HuH-7 (cell line): ENCODE measurements at places on chromosomes 1 and 21.

DNA sequence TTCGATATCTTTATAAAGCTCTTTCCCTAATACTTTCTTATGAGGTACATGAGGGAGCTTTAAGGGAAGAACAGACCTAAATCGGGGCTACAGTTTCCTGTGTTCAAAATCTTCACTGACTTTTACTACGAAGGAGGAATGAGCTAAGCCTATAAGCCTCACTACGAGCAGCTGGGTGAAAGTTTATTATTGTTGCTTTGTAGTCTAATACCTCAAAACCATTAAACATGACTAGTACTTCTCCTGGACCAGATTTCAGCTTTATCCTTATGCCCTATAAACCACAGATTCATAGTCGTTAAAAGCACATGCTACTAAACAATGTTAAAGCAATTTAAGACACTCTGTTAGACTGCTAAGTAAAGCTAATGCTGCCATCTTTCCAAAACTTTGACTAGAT, 30.2 kb downstream of the NDC1 start:
- DNase-seq: no peak

DNA sequence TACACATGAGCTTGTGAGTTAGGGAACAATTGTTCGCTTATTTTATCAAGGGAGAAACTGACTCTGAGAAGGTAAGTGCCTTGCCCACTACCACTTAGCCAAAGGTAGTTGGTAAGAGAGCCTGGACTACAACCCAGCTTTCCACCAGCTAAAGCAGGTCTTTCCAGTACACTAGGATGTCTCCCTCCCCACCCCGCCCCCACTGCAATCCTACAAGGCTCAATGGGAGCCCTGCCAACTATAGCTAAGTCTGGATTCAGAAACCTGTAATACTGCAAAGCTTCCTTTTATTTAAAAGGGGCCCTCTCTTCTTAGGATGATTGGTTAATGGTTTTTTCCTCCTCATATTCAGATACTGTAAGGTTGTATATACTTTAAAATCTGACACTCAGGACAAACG, 102.0 kb upstream of the C8B start:
- DNase-seq: no peak

DNA sequence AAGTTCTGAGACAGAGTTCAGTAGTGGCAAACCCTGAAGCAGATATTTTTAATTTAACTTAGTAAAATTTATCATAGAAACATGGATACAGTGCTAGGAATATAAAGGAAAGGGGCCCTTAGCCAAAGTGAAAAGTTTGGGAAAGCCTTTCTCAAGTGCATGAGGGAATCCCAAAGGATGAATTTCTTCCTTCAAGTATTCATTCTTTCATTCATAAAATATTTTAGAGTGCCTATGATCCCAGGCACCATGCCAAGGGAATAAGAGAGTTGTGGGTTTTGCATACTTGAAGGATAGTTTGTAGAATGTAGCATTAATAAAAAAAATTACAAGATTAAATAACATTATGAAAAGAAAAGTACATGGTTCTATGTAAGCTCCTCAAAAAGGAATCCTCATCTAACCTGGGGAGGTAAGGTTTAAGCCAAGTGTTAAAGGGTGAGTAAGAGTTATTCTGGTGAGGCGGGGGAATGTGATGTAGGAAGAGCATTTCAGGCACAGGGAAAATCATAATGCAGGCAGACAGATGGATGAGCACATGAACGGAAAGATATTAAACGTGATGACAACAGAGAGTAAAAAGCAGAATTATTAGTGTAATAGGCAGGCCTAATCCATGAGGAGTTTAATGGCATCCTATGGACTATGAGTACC, 40.4 kb upstream of the NTNG1 start:
- no peak for DNase-seq

DNA sequence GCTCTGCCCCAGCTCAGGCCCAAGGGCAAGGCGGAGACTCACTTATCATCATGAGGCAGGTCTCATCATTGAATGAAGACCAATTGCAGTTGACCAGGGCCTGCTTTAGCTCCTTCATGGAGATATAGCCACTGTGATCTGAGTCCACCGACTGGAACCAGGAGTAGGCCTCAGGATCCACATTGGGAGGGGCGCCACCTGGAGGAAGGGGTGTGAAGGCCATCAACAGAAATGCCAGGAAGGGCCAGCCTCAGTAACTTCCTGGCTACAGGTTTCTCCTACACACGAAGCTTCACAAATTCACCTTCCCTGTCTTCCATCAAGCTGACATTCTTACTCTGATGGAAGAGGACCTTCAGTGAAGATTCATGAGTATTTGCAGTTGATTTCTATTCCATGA, 11.6 kb downstream of the PEF1 start:
- DNase-seq: peak; percentile 52

DNA sequence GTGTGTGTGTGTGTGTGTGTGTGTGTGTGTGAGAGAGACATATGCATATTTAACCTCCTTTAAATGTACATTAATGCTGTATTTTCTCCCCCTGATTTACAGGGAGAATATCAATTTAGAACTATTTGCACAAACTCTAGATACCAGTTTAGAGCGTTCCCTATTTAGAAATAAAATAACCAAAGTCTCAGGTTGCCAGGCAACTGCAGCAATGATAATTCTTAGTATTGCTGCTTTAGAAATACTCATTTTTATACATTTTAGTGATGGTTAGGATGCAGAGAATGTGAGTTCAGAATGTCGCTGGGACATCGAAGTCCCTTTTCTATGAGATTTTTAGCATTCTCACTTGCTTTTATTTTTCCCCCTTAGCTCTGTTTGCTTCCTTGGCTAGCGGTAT, 497.3 kb downstream of the KIF26B start:
- DNase-seq: no peak

DNA sequence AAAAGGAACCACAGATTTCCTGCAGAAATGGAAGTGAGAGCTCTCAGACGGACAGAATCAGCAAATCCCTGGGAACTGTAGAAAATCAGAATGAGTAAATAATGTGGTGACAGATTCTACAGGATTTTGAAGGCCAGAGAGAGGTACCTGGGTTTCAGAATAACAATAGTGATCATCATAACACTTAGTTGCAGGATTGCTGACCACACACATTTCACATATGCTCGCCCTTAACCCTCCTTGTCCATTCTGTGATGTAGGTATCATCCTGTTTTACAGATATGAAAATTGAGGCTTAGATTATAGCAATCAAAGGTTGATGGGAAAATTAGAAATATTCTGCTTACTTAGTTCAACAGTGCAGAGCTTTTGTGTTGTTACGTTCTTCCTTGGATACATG, 97.9 kb upstream of the HOOK1 start:
- no peak for DNase-seq

DNA sequence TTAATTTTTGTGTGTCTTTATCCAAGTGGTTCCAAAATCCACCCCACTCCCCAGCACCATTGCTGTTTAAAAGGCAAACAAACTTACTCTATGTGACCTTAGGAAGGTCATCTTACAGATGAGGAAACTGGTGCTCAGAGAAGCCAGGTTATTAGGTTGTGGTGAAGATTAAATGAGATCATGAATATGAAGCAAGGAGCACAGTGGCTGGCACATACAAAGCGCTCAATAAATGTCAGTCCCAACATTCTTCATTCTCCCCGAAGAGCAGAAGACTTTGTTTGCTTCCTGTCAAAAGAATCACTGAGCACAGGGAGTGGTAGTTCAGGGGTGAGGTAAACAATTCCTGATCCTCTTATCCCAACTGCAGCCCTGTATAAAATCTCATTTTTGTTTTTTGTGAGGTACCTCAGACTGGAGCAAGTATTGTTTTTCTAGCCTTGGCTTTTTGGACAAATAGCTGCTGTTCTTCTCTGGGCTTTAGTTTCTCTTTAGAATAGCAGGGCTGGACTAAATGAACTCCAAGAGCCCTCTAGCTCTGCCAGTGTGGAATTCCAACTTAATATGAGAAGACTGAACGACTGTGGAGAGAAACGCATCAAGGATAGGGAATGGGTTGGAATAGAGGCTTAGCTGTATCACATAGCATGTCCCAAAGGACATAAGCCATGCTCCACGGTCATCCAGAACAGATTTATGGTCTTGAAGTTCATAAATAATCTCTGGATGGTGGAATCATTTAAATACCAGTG, 455.3 kb upstream of the USP24 start:
- no peak for DNase-seq

GRCh38 chr1:91545506-91546300, 45.1 kb downstream of the CDC7 start:
- no peak for DNase-seq

DNA sequence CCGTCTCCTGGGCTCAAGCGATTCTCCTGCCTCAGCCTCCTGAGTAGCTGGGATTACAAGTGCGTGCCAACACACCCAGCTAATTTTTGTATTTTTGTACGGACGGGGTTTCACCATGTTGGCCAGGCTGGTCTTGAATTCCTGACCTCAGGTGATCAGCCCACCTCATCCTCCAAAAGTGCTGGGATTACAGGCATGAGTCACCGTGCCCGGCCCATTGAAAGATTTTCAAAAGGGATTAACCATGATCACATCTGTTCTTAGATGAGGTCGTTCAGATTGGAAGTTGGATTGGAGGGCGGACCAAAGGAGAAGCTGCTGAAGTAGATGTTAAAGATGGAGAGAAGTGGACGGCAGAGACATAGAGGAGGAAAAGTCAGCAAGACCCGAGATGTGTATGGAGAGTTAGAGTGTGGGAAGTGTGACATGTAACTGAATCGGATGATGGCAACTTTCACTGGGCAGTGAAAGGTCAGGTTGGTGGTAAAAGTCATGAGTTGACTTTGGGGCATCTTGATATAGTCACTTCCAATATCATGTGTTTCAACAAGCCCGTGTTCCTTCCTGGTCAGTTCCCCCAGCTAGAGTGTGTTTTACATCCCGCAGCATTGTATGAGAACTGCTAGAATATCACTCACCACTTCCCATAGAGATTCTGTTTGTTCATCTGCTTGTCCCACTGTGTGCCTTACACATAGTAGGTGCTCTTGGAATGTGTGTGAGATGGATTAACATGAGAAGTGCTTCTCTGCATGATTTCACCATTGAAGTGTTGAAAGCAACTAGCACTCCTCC, 54.4 kb upstream of the TINAGL1 start:
- no peak for DNase-seq

DNA sequence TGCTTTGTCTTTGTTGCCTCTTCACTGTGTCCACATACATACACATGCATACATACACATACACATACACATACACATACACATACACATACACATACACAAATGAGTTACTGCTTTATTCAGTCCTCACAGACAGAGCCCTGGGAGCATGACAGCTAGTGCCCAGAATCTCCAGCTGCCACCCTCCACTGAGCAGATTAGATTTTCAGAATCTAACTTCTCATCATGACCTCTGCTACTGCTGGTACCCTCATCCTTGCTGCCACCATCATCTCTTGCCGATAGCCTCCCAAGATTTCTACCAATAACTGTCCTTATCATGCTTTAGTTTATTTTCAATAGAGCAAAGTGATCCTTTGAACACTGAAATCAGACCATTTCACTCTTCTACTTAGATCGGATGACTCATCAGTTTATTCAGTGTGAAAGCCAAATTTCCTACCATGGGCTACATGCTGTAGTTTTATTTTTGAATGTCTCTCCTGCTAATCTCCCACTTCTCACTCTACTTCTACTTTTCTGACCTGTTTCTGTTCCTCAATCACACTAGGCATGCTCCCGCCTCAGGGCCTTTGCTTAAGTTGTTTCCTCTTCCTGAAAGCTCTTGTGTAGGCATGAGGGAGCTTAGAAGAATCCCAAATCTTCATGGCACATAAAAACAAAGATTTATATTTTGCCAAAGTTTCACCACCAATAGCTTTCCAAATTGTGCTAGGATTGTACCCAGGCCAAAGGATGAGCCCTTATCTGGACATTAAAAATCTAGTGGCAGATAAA, 43.0 kb downstream of the ATP6V1G3 start:
- DNase-seq: no peak

- DNase-seq: no peak
Observed at GRCh38 chr1:51044834-51045233, 57.2 kb upstream of the C1orf185 start.

DNA sequence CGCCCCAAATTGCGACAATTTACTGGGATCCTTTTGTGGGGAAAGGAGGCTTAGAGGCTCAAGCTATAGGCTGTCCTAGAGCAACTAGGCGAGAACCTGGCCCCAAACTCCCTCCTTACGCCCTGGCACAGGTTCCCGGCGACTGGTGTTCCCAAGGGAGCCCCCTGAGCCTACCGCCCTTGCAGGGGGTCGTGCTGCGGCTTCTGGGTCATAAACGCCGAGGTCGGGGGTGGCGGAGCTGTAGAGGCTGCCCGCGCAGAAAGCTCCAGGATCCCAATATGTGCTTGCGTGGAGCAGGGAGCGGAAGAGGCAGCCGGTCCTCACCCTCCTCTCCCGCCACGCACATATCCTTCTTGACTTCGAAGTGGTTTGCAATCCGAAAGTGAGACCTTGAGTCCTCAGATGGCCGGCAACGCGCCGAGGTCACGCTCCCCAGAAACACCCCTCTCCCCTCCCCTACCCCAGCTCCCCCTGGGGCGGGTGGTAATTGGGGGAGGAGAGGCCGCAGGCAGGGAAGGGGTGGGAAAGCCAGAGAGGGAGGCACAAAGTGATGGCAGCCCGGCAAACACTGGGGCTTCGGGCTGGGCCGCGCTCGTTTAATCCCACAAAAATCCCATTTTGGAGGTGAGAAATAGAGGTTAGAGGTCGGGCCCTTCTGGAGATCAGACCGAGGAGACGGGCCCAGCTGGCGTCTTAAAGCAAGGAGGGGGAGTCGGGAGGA, 6.2 kb downstream of the SIM2 start:
- no peak for DNase-seq

GRCh38 chr21:31186916-31187315, 148.6 kb upstream of the KRTAP19-8 start:
- DNase-seq: no peak

DNA sequence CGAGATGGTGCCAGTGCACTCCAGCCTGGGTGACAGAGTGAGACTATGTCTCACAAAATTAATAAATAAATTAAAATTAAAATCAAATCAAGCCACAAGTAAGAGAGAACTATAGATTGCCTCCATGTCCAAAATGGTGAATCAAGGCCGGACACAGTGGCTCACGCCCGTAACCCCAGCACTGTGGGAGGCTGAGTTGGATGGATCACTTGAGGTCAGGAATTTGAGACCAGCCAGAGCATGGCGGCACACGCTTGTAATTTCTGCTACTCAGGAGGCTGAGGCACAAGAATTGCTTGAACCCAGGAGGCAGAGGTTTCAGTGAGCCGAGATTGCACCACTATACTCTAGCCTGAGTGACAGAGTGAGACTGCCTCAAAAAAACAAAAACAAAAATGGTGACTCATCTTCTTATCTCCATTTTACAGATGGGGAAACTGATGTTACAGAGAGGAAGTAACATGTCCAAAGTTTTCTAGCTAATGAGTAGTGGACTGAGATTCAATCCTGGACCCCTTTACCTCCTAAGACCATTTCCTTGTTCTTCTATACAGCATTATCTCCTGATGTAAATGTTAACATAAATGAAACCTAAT, 99.0 kb upstream of the HNRNPU start:
- DNase-seq: no peak
